Stimulated activated CD4-positive, alpha-beta T cell treated with anti-CD3 and anti-CD28 coated beads, Interleukin-1b, Interleukin-23, amount 100 ng/mL, for 4 hours (primary cell): ENCODE measurements at places on chromosomes 11 and 22.

DNA sequence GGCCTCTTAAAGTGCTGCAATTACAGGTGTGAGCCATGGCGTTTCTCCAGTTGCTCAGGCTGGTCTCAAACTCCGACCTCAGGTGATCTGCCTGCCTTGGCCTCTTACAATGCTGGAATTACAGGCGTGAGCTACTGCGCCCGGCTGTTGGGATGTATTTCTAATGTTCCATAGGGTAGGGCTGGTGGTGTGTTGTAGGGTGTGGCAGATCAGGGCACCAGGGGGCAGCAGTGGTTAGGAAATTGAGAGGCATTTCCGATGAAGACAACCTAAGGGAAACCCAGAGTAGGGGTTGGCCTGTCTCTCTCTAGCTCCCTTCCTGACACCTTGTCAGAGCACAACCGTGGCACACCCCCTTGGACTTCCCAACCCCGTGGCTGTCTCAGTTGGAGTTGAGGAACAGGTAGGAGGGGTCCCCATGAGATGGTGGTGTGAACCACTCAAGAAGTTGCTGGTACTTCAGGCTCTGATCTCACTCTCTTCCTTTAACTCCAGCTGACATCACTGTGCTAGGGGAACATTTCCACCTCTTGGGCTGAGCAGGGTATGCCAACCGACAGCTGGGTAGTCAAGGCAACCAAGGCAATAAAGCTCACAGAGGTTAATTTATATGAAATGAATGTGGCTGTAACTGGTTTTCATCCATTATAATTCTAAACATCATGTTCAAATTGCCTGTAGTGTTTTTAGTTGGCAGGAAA, 33.0 kb downstream of the YWHAH start:
- DNase-seq, result peak; percentile 72

GRCh38 chr11:65915821-65916251, 3.0 kb downstream of the C11orf68 start:
- no peak for DNase-seq

- no peak for DNase-seq
These were observed 4.3 kb downstream of the LARGE2 start for GRCh38 chr11:45926536-45927331.

DNA sequence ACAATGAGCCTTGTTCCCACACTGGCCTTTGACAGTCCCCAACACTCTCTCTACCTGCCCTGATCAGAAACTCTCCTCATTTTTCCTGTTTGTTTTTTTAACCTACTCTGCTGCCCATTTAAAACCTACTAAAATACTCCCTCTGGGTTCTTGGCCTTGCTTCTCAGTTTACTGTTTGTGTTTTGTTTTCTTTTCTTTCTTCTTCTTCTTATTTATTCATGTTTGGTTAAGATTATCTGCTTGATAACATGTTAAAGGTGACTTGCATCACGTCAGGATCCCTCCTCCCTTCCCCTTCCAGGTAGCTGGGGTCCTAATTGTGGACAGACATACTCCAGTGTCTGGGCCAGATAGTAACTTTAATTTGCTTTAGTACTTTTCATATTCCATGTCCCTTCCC, 95.0 kb upstream of the KCNA4 start:
- DNase-seq, result no peak

- DNase-seq, result no peak
These were observed 56.1 kb downstream of the CHST1 start for GRCh38 chr11:45609337-45609736.

GRCh38 chr22:48827268-48827846, 1000.3 kb downstream of the BRD1 start:
- DNase-seq, result no peak
